ENCODE measurements at places on chromosomes 3 and 15.

DNA sequence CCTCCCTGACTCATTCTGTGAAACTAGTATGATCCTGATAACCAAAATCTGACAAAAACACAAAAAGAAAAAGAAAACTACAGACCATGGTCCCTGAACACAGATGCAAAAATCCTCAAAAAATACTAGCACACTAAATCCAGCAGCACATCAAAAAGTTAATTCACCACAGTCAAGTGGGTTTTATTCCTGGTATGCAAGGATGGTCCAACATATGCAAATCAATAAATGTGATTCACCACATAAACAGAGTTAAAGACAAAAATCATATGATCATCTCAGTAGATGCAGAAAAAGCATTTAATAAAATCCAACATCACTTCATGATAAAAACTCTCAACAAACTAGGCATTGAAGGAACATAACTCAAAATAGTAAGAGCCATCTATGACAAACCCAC, 12.8 kb downstream of the SAXO2 start:
- no peak for DNase-seq

- no peak for DNase-seq
Observed at GRCh38 chr15:100711516-100712021, 109.2 kb downstream of the ASB7 start.

- DNase-seq = no peak
Observed at GRCh38 chr15:43329217-43329959, 985 bp downstream of the LCMT2 start.

DNA sequence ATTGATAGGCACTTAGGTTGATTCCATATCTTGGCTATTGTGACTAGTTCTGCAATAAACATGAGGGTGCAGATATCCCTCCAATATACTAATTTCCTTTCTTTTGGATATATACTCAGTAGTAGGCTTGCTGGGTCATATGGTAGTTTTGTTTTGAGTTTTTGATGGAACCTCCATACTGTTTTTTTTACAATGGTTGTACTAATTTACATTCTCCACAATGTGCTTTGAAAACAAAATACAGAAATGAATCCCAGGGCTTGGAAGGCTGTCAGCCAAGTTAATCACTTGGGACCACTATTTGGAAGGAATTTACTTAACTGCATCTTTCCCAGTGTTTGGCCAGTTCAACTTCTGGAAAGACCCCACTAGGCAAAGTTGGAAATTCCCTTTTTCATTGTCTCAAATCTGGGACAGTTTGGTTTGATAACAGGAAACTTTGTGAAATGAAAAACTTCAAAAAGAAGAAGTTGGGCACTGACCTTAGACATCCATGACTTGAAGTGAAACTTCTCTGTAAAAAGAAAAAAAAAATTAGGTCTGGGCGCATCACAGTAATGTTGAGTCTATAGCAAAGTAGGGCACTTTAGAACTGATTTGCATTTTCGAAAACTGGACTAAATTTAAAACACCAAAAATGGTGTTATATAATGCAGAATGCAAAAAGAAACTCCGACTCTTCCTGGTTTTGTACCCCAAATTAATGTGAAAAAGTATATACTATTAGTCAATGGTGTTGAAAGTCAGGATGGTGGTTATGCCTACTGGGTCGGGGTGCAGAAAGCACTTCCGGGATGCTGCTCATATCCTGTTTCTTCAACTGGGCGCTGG, 6.0 kb downstream of the CTSH start:
- DNase-seq = no peak

GRCh38 chr3:65793495-65794200, 245.1 kb downstream of the MAGI1 start:
- no peak for DNase-seq

GRCh38 chr15:96076350-96076749, 254.2 kb upstream of the NR2F2 start:
- DNase-seq = no peak

- peak; percentile 50 for DNase-seq
Observed at GRCh38 chr15:99707473-99708270, 25.6 kb downstream of the LYSMD4 start.

Measured in MCF 10A (cell line).